ENCODE measurements at places on chromosomes 2 and 18.

DNA sequence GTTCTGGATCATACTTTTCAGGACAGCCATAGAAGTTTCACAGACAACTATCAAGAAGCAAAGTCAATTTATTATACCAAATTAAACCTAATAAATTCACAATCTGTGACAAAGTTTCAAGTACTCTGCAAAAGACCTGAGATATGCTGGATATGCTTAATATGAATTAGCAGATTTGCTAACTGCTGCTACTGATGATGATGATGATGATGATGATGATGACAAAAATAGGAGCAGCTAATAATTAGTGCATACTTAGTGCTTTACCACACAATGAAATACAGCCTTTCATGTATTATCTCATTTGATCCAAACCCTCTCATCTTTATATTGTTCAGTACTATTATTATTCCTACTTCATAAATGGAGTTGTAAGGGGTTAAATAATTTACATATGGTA lies 215.7 kb upstream of the CYP26B1 start:
- no peak for DNase-seq

GRCh38 chr2:25567406-25567805 lies 106.0 kb downstream of the DTNB start:
- DNase-seq, result no peak

DNA sequence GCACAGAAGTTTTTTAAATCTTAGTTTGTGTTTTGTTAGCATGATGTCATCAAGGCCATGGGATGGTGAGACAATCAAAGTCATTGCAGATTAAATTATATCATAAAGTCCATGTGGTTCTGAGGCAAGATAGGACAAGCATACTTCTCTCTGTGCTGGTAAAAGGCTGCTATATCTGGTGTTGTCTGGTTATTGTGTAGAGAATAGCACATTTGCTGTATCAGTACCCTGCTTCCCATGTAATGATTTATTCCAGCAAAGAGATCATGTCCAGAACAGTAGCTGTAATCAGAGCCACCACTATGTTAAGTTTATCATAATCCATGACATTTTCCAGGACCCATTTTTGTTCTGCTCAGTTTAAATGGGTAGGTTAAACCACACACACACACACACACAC lies 123.0 kb downstream of the TTC27 start:
- no peak for DNase-seq

- no peak for DNase-seq
Measured at GRCh38 chr2:151280271-151280670, 9.2 kb downstream of the NMI start.

DNA sequence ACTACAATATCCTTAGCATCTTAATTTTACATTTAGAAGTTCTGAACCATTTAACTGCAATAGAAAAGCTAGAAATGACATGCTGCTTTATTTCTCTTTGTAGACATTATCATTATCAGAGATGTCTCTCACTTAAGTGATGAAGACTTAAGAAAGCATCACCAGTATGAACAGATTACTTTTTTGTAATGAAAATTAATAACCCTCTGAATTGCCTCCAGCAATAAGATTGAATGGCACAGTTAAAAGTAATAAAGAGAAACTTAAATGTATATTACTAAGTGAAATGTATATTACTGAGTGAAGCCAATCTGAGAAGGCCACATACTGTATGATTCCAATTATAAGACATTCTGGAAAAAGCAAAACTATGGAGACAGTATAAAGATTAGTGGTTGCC lies 89.4 kb downstream of the PID1 start:
- DNase-seq, result no peak

GRCh38 chr2:61978522-61978921 lies 73.0 kb downstream of the COMMD1 start:
- no peak for DNase-seq

DNA sequence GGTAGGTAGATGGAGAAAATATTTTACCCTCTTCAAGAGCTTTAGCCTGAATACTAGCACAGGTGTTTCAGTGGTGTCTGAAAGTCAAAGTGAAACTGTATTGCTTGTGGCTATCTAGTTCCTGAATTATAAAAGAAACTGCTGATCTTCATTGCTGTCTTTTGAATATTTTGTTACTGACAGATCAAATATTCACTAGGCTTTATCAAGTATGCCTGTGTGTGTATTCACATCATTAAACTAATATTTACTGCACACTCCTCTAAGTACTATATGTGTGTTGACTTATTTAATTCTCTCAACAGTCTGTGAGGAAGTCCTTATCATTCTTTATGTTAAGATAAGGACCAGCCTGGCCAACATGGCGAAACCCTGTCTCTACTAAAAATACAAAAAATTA lies 139.6 kb downstream of the SOCS6 start:
- DNase-seq, result no peak

GRCh38 chr18:48621815-48622555 lies 83.2 kb downstream of the CTIF start:
- no peak for DNase-seq

Data from activated T-helper 1 cell treated with anti-CD3 and anti-CD28 coated beads, Interleukin-2, amount 50 U/mL, for 16 hours (primary cell).